ENCODE measurements at places on chromosomes 13 and 19.
A peak's percentile ranks its signal among the peaks of the same experiment; 100 is the strongest.

DNA sequence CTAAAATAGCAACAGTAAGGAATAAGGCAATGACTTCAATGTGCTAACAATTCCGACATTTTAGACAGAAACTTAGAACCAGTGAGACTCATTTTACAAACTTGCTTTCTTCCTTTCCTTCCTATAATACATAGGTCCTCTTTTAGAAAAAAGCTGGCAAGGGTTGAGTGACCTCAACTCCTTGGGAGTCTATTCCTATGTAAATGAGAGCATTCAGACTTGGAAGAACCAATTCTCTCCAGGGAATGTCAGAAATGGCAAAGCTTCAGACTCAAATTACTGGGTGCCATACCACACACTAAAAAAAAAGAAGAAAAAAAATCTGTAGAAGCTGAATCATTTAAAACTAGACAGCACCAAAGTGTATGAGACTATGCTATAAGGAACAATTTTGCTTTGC lies 1328.2 kb downstream of the OLFM4 start:
- DNase-seq: no peak

DNA sequence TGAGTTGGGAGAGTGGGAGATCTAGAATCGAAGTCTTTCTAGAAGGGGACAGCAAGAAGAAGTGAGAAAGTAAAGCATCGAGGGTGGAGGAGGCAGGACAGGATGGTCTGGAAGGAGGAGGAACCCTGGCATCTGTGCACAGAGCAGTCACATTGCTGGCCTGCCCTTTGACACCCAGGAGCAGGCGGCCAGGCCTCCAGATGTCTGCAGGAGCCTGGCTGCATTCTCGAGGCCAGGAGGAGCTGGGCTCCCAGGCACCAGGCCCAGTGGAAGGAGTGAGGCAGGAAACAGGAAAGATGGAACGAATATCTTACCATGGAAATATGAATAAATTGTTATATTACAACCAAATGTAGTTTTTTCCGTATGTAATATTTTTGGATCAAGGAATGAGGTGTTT lies 27.7 kb upstream of the ARGLU1 start:
- DNase-seq: no peak

GRCh38 chr13:43132257-43132656 lies 108.9 kb downstream of the DNAJC15 start:
- DNase-seq: no peak

- no peak for DNase-seq
Measured at GRCh38 chr19:41398050-41398418, 416 bp downstream of the BCKDHA start.

DNA sequence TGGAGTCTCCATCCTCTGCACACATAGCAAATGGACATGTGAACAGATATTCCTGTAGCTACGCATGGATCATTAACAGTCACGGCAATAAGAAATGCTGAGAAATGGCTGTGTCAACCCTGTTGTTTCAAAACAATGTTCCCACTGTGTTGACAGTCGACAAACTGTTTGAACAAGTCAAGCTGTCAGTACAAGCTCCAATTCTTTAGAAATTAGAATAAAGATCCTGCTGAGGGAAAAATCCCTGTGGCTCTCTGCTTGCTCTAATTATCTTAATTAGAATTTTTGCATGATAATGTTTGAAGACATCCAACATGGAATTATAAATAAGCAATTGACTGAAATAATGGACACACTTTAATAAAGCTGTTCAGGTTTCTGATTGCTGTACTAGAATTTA lies 37.9 kb upstream of the CPB2 start:
- no peak for DNase-seq

DNA sequence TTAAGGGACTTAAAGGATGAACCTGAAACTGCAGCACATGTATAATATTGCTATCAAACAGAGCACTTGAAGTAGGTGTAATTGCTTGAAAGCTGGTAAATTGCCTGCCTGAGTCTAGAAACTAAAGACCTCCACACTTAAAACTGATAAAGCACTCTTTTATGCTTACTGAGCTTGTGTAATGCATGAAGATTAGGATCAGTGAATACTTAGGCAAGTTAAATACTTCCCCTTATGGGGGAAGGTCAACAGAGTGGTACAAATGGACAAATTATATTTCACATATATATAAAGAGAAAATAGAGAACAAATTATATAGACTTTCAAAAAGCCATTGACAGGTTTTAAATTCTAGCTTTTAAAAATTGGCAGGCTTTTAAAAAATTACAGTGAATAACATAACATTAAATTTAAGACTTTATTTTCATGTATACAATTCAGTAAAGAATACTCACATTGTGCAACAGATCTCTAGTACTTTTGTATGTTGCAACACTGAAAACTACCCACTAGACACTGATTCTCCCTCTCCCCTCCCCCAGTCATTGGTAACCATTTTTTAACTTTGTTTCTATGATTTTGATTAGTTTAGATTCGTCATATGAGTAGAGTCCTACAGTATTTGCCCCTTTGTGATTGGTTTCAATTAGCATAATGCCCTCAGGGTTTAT lies 23.9 kb downstream of the PIBF1 start:
- no peak for DNase-seq

DNA sequence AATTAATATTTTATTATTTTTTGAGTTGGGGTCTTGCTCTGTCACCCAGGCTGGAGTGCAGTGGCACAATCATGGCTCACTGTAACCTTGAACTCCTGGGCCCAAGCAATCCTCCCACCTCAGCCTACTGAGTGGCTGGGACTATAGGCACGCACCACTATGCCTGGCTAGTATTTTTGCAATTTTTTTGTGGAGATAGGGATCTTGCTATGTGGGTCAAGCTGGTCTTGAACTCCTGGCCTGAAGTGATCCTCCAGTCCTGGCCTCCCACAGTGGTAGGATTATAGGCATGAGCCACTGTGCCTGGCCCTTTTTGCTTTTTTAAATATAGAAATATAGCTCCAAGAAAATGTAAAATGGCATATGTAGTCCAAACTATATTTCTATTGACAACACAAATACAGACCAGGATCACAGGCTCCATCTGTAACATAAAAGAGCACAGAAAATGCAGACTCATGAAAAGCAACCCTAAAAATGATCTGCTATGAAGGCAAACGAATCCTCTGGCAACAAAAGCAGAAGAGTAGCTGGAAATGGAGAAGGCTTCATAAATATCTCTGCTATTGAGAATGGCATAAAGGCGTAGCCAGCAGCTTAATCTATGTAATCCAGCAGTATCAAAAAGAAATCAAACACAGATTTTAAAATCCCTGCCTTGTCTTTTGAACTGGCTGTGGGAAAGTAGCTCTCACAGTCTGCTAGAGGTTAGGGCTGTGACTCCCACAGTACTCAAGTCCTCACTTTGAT lies 200.6 kb downstream of the LHFPL6 start:
- no peak for DNase-seq

DNA sequence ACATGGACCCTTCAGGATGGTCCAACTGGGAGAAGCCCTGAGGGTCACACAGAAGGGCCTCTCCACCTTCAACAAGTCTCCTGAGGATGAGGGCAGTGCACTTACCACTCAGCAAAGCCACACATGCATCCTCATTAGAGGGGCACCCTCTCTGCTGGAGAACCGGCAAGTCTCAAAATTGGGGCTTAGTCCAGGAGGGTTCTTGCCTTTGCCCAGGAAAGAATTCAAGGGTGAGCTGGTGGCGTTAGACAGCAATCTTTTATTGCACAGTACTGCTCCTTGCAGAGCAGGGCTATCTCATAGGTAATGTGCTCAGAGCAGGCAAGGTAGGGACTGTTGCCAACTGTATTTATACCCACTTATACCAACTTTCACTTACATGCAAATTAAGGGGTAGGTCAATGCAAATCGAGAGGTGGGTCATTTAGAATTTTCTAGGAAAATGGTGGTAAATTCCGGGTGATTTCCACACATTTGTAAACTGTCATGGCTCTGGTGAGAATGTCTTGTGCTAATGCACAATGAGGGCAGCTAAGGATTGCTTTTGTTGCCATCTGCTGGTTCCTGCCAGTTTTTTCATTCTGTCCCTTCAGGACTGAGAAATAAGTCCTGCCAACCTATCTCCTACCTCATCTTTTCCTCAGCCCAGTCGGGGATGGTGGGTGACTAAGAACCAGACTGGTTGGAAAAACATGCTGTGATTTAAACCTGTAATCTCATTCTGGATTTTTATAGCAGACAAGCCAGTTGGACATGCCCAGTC lies 27.8 kb upstream of the IGSF23 start:
- DNase-seq: no peak

DNA sequence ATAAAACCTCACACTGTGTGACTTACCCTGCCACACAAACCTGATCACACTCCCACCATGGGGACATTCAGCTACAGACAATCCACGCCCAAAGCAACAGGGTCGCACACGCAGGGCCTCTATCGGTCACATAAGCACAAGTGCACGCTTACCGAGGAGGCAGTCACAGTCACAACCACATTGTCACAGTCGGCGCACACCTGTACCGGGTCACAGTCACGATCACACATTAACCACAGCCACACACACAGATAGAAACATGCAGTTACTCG lies 579 bp downstream of the ZNF566 start:
- peak; percentile 16 for DNase-seq

- DNase-seq: no peak
Measured at GRCh38 chr19:39498798-39499642, at the start of gene DLL3. TSS of gene DLL3 (plus strand) at chr19:39498947. CDS start at chr19:39498975, 28 bp downstream.

- no peak for DNase-seq
Measured at GRCh38 chr13:47687577-47687976, 313.5 kb downstream of the SUCLA2 start.

- DNase-seq: no peak
Measured at GRCh38 chr19:48617146-48617937, 1.6 kb downstream of the RPL18 start.

- DNase-seq: no peak
Measured at GRCh38 chr13:41054212-41054877, 7.0 kb upstream of the WBP4 start.

DNA sequence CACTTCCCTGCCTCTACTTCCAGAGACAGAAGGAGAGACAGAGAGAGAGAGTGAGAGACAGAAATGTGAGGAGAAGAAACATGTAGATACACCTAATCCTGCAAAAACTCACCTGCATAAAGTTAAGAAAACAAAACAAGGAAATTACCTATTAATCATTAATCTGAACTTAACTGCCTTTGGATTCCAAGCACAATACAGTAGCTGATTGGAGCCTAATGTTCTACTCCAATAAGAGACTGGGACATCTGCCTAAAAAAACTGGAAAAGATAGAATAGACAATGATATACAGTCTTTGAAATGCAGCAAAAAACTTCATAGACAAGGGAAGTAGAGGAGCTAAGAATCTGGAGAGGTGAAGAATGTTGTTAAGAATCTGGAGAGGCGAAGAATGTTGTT lies 910.2 kb upstream of the SLC10A2 start:
- no peak for DNase-seq

DNA sequence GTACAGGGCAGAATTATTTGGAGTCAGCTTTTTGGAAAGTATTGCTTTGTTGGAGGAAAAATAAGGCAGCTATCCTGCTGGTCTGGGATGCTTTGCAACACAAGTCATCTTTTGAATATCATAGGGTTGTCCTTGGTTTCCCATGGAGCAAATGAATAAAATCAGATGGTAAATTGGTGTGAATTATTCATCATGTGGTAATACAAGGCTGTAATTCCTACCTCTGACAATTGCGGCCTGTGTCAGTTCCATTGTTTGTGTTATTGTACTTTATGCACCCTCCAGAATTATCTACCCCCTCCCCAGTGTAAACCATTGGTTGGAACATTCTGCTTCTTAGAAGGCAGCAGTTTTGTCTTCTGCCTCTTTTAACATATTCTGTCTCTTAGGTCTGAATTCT lies 46.2 kb downstream of the RNASEH2B start:
- no peak for DNase-seq

DNA sequence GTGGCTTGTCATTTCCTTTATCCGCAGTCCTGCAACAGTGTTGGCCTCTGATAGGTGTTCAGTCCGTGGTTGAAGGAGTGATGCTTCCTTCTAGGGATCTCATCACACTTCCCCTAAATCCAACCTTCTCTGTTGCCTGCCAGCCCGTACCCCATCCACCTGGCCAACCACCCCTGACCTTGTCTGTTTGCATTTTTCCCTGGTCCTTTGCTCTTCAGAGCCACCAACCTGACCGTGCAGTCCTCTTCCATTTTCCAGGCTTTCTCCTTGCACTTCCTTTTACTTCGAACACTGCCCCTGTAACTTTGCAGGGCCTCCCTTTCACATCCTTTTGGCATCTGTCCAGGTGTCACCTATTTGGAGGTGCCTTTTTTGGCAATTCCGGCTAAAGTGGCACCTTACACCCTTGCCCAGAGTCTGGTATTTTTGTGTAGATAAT lies 696 bp downstream of the ZNF460 start:
- DNase-seq: no peak

GRCh38 chr19:48573163-48573505 lies 21.2 kb downstream of the SULT2B1 start:
- no peak for DNase-seq

DNA sequence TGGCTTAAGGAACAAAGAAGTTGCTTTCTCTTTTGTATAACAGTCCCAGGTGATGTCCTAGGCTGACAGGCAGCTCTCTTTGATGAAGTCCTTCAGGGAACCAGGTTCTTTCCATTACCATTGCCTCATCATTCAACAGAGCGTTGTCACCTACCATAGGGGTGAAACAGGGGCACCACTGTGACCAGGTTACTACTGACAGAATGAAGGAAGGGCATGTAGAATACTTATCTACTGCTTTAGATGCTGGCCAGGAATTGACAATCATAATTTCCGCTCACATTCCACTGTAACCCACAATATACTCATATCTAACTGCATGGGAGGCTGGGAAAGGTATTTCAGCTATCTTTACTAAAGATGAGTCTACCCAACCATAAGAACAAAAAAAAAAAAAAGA lies 148.0 kb upstream of the FNDC3A start:
- DNase-seq: no peak

GRCh38 chr19:58429745-58430144 lies 10.2 kb downstream of the ZNF132 start:
- no peak for DNase-seq

DNA sequence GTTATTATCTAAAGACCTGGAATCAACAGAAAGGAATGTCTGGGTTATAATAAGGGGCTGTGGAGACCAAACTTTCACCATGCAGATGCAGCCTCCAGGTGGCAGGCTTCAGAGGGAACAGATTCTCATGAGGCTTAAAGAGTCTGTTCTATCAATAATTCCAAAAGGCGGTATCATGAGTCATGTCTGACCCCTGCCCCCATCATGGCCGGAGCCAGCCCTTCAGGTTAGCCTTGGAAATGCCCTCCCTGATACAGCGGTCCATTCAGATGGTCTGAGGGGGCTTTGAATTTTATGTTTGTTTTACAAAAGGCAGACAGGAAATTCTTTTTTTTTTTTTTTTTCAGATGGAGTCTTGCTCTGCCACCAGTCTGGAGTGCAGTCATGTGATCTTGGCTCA lies 21.7 kb upstream of the LAMP1 start:
- DNase-seq: peak; percentile 9

DNA sequence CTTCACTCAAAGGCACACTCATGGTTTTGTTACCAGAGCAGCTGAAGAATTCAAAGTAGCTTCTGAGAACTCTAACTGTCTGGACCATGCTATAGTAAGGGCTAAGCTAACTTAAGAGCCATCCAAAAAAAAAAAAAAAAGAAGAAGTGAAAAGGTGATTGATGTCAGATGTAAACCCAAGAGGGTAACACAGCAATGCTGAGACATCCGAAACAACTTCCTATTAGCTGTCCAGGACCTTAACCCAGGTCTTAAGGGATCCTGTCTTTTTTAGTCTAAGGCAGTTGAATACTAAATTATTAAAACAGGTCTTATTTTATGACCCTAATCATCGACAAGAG lies 11.2 kb upstream of the RAB20 start:
- DNase-seq: no peak

Measured in stimulated activated CD8-positive, alpha-beta memory T cell treated with anti-CD3 and anti-CD28 coated beads, Interleukin-4, amount 100 ng/mL, for 24 hours (primary cell).